BJ (cell line): ENCODE measurements at places on chromosomes 6 and 20.

GRCh38 chr6:100456141-100456907, 8.4 kb downstream of the SIM1 start:
- no peak for DNase-seq

GRCh38 chr6:116210750-116211425, 43.0 kb downstream of the TSPYL4 start:
- no peak for DNase-seq

DNA sequence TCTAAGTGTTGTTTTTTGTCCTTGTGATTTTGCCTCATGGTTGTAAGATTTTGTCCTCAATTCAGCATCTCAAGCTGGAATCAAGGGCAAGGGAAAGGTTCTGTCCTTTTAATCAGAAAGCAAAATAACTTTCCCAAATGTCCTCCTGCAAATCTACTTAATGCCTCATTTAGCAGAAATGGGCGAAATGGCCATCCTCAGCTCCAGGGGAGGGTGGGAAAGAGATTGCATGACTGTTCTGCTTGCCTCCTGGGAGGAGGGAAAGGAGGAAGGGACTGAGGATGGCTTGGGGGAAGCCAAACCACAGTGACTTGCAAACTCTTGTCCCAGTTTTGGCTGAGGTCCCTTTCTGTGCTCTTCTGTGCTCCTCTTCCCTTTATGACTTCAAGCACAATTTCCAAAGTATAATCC, 43.4 kb downstream of the TNFAIP3 start:
- no peak for DNase-seq

DNA sequence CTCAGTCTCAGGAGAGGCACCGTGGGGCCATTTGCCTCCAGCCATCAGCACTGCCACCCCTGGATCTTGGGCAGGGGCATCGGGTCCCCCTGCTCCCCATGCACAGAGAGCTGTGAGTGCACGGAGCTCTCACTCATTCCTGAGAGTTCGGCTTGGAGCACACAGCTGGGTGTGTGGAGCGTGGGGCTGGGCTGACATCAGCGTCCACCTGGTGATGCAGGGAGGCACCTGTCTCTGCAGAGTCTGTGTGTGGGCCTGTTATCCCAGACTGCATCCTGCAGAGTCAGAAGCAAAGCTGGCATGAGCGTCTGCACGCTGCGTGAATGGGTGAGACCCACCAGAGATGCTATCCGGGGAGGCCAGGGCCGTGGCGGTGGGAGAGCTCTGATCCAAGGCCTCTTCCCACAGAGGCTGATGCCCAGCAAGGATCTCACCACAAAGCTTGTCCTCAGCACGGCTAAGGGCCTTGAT, 248.8 kb upstream of the AFDN start:
- DNase-seq, result no peak

GRCh38 chr6:16187176-16187575, 51.2 kb upstream of the GMPR start:
- no peak for DNase-seq

DNA sequence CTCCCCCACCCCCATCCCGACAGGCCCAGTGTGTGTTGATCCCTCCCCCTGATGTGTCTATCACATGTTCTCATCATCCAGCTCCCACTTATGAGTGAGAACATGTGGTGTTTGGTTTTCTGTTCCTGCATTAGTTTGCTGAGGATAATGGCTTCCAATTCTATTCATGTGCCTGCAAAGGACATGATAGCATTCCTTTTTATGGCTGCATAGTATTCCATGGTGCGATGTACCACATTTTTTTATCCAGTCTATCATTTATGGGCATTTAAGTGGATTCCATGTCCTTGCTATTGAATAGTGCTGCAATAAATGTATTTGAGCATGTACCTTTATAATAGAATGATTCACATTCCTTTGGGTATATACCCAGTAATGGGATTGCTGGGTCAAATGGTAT, 66.6 kb upstream of the NXT1 start:
- DNase-seq, result no peak

DNA sequence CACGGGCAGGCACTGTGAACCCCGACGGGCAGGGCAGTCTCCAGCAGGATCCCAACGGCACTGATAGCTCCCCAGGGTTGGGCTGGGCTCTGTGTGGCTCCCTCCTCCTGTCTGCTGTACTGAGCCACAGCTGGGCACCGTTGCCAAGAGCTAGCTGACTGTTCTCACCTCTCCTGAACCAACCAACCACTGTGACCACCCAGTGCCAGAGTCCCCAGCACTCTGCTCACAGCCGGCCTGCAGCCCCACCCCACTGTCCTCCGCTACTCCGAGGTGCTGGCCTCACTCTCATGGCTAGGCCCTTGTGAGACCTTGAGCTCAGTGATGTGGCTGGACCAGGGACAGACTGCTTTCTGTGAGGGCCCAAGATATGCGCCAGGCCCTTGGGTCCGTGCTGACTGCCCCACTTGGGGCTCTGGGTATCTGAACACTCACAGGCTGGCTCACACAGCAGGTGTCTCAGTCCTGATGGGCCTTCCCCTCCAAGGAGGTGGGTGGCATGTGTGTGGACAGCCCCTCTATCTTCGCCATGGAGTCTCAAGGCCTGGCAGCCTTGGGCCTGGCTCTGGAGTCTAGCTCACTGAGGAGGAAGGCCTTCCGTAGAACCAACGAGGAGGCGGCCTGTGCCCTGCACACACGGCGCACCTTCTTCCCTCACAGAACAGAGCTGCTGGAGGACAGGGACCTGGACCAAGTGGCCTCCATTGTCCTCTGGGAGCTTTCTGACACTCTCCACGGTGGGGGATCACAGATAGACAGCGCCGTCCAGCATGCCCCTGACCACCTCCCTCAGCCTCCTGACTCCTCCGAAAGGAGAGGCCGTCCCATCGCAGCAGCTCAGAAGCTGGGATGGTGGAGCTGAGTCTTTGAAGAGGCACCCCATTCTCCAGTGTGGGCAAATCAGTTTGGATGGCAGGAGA, 53.5 kb downstream of the TCP11 start:
- no peak for DNase-seq

DNA sequence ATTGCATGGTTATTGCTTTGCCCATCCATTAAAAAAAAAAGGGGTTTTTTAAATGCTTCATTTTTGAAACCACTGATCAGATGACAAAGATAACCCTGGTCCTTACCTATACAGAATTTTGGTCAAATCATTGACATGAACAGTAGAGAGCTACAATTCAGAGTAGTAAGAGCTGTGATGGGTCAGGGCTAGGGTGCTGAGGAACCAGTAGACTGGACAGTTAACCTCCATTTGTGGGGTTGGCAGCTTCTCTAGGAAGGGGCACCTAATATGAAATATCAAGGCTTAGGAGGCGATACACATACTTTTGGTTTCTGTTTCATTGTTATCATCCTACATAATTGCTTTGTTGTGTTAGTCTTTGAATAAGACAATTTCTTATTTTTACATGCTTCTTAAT, 55.1 kb downstream of the ORC3 start:
- DNase-seq, result no peak

- DNase-seq, result no peak
These were observed 29.8 kb upstream of the ENPP4 start for GRCh38 chr6:46099952-46100351.

- no peak for DNase-seq
These were observed 7.9 kb downstream of the TGM3 start for GRCh38 chr20:2303673-2304072.

DNA sequence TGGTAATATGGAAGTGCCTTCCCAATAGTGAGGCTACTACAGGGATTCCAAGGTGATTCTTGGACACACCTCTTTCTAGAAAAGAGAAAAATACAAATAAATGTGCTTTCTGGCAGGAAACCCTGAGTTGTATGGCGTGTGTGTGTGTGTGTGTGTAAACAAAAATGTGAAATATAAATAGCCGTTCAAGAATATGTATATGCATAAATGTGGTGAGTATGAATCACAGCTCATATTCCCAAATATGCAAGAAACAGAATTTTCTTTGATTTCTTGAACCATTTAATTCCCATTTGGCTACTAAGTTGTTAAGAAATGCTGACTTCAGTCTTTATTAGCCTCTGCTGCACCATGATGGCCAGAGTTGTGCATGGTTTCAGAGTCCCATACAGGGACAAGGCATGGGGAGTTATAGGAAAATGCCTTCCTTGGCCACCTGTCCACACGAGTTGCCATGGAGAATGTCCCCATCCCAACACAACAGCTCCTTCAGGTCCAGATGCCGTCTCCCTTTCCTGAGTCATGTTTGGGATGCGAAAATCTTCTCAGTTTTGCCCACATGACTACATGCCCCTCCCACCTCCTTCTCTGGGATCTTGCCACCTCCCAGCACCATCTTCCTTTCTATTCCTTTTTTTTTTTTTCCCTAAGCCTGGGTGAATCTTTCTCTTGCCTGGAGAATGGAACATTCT, 312.4 kb upstream of the ECI2 start:
- no peak for DNase-seq

DNA sequence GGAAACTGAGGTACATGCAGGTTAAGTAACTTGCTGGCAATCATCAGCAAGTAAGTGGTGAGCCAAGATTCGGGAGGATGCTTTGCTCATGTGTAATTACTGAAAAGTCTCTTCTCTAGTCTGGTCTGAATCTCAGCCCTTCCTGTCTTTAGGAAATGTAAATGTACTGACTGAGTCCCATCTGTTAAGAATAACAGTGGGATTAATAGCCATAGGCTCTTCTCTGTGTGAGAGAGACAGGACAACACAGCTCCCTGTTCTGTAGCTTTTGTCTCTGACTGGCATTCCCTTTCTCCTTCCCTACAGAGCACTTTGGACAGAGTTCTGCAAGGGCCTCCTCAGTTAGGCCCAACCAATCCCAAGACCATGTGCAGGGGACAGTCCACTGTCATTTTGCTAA, 131.3 kb upstream of the OGFRL1 start:
- no peak for DNase-seq

- no peak for DNase-seq
These were observed 4.2 kb downstream of the STMN3 start for GRCh38 chr20:63648895-63649589.

DNA sequence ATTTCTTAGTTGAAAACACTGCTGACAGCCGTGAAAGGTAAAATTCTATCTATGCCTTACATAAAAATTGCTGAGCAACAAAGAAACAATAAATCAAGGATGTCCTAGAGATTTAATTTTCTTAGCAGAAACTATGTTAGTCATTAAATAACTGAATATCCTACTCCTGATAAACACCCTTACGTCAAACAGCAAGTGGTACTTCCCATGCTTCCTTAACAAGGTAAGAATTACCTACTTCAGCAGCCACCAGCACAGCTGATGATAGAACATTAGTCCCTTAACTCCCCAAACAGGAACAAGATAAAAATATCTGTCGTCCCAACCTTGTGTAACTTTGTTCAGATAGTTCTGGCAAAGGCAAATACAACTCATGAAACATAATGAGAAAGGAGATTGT, 8.7 kb downstream of the SERPINB6 start:
- no peak for DNase-seq

GRCh38 chr6:36387440-36388303, at the start of gene ETV7:
TSS of gene ETV7 (minus strand) at chr6:36387669. CDS start at chr6:36387541, 128 bp downstream.
- DNase-seq, result no peak

DNA sequence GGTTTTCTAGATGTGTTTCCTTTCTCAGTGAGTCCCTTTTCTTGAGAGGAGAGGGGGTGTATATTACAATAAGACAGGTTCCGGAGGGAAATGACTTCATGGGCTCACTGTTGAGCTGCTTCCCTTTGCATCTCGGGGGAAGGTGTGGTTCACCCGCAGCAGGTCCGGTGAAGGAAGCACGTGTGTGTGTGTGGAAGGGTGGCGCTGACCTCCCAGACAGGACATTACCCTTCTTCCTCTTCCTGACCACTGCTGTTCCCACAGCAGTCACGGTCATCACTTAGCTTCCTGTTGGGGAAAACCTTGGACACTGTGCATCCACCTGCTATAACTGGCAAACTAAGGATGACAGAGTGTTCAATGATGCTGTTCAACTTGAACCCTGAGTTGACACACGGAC, 83.6 kb downstream of the PLEKHG1 start:
- no peak for DNase-seq

GRCh38 chr20:63057171-63058117, 50.7 kb upstream of the BHLHE23 start:
- no peak for DNase-seq

DNA sequence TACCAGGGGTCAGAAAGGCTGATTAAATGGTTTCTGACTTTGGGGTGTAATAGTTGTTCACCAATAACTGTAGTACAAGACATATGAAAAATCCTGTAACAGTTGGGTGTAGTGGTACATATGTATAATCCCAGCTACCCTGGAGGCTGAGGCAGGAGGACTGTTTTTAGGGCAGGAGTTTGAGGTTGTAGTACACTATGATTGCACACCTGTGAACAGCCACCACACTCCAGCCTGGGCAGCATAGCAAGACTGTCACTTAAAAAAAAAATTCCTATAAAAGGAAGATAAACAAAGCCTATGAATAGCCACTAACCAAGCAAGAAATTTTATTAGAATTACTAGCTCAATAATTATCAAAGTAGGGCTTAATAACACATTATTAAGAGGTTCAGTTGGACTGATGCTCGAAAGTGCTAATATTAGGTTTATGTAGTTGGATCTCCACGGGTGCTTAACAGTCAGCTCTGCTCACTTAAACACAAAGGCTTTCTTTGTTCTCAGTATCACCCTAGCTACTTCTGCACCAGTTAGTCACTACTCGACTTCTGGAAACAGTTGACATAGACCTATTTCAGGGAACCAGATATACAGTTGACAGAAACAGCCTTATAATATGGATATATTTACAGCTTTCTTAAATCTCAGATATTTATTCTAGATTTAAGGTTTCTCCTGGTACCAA, 113.0 kb downstream of the MTFR2 start:
- DNase-seq, result no peak

DNA sequence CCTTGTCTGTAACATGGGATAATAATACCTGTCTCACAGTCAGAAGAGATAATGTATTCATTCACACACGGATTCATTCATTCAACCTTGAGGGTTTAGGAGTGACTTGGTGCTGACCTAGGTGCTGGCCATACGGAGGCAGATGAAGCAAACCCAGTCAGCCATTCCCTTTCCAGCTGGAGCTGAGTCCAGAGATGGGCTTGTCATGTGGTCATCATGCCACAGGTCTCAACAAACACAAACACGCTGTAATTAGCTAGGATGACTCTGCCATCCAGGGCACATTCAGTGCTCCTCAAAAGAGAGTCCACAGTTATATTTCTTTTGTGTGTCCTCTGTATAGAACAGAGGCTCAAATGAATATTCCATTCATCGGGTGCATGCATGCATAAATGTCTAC, 19.5 kb upstream of the PRELID3B start:
- no peak for DNase-seq

- no peak for DNase-seq
These were observed 240.3 kb downstream of the DLL1 start for GRCh38 chr6:170050591-170051041.

GRCh38 chr6:135567375-135568083, 70.0 kb upstream of the AHI1 start:
- no peak for DNase-seq

GRCh38 chr6:139570166-139570565, 195.7 kb upstream of the CITED2 start:
- DNase-seq, result no peak

DNA sequence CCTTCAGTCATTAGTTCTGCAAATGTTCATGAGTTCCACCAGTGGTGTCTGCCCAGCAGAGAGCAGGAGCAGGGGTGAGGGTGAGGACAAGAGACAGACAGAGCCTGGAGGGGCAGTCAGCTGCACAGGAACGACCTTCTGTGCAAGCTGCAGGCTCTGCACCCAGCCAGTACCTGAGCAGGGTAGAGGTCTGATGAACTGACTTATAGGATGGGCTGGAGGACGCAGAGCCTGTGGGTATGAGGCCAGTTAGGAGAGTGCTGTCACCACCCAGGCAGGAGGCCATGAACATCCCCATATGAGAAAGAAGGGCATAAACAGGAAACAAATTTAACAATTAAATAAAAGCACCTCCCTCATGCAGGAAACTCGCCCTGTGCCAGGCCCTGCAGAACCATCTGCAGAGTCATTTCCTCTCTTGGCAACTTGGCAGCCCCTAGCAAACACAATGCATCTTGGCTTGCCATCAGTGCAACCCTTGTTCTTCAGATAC, 17.9 kb downstream of the C6orf15 start:
- DNase-seq, result no peak
